ENCODE measurements at places on chromosomes 4 and X.

GRCh38 chrX:70034646-70035045 is 15.1 kb downstream of the AWAT2 start:
- no peak for DNase-seq
- H3K27ac ChIP-seq: no peak overlapping the region
- H3K36me3 ChIP-seq: no peaks in the 10 kb centered on the region
- peaks cover 27% of the 10 kb centered on the region for H3K27me3 ChIP-seq

GRCh38 chr4:73754934-73755333 is 14.6 kb downstream of the CXCL8 start:
- peaks cover 24% of the 10 kb centered on the region for H3K4me1 ChIP-seq
- H3K36me3 ChIP-seq: no peaks in the 10 kb centered on the region
- no peak overlapping the region for H3K4me3 ChIP-seq
- H3K27ac ChIP-seq: no peak overlapping the region

DNA sequence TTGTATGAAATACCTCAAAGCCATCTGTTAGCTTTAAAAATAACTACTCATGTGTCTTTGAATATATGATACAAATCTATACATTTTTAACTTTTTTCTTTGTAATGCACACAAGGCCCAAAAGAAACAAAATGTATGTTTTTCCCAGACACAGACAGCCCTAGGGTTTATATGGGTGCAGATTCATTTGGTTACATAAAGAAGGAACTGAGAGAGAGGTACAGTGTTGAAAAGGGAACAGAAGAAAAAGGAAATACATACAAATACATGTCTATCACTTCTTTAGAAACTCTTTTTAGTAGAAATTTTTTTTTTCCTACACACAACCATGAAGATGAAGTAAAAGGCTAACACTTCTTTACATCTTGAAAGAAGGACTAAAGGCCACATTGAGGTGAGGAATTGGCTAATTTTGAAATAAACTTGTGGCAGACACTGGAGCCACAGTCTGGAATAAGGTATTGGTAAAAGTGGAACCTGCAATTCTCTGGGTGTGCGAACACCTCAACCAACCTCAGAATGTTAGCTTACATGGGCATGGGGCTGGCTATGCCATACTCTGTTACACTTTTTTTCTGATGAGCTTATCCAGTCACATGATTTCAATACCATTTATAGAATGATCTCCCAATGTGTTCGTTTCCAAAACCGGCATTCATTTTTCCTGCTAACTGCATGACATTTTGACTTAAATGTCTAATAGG is 67.9 kb downstream of the FAM47C start:
- H3K27ac ChIP-seq: no peak overlapping the region
- H3K4me1 ChIP-seq: no peaks in the 10 kb centered on the region
- peaks cover 26% of the 10 kb centered on the region for H3K27me3 ChIP-seq
- no peak for DNase-seq
- H3K36me3 ChIP-seq: no peaks in the 10 kb centered on the region

GRCh38 chr4:152346526-152346925 is 189.4 kb downstream of the FBXW7 start:
- peaks cover 50% of the 10 kb centered on the region for H3K36me3 ChIP-seq
- H3K4me3 ChIP-seq: peak overlapping the region; percentile 35
- no peaks in the 10 kb centered on the region for H3K27me3 ChIP-seq
- no peak overlapping the region for H3K27ac ChIP-seq
- H3K4me1 ChIP-seq: peaks cover 15% of the 10 kb centered on the region

DNA sequence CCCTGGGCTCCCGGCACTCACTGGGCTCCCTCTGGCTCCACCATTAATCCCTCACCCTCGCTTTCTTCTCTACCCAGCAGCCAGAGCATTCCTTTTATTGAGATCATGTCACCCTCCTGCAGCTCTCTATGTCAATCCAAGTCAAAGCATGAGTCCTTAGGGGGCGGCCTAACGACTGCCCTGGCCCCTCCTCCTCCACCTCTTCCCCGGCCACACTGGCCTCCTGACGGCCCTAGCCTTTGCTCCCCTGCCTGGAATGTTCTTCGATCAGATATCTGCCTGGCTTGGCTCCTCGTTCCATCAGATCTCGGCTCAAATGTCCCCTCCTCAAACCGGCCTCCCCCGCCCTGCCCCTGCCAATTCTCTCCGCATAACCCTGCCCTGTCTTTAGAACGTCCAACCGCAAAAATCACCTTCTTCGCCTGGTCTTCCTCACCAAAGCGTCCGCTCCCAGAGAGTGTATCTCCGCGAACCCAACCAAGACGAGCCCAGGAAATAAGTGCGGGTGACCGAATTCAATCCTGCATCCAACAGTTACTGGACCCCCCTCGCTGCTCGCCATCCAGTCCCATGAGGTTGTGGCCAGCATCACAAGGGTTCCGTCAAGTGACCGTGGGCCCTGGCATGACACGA is 722 bp upstream of the PNCK start:
- H3K4me3 ChIP-seq: no peak overlapping the region
- no peak overlapping the region for H3K27ac ChIP-seq
- no peaks in the 10 kb centered on the region for H3K36me3 ChIP-seq
- H3K4me1 ChIP-seq: no peaks in the 10 kb centered on the region
- DNase-seq: no peak
- no peaks in the 10 kb centered on the region for H3K27me3 ChIP-seq

DNA sequence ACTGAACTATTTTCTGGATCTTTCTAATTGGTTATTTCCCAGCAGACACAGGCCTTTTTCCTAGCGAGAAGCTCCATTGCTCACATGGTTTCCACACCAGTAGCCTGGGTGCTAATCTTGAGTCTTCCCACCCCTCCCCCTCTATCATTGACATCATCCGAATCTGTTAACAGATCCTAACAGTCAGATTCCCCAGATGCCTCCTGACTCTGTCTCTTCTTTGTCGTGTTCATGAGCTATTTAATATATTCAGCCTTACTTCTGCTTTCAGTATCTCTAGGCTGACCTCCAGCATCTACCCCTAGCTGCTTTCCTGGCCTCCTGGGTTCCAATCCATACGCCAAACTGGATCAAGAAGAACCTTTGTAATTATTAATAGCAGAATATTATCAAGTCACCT is 85.0 kb downstream of the CLNK start:
- H3K27ac ChIP-seq: no peak overlapping the region
- H3K36me3 ChIP-seq: no peaks in the 10 kb centered on the region
- no peaks in the 10 kb centered on the region for H3K4me1 ChIP-seq
- no peaks in the 10 kb centered on the region for H3K27me3 ChIP-seq

DNA sequence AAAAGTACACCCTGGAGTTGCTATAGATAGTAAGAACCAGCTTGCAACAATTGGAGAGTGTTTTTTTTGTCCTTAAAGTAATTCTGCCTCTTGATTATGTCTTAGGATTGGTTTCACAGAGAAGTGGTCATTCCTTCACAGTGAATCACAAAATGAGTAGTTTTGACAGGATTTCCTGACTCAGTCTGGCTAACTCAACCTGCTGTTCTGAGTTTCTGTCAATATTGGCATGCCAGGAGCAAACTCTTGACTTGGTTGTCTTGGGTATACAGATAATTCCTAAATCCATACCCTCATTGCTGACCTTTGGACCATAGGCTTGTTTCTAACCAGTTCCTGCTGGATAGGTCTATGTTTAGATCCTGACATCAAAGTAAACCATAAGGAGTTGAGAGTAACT is 9.4 kb downstream of the FHIP1A start:
- H3K27ac ChIP-seq: peak overlapping the region; percentile 89
- H3K4me1 ChIP-seq: peaks cover 43% of the 10 kb centered on the region
- H3K27me3 ChIP-seq: no peaks in the 10 kb centered on the region
- peak; percentile 86 for DNase-seq

DNA sequence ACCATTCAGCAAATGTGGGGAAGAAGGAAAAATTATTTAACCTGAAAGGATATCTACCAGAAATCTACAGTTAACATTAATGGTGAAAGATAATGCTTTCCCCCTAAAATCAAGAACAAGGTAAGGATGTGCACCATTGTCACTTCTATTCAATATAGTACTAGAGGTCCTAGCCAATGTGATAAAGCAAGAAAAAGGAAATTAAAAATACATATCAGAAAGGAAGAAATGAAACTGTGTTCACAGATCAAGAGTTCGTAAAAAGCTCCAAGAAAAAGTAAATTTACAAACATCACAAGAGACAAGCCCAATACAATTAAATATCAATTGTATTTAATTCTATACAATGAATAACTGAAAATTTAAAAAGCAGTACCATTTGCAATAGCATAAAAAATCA is 57.6 kb downstream of the CNOT6L start:
- peaks cover 6% of the 10 kb centered on the region for H3K4me1 ChIP-seq
- peaks cover 31% of the 10 kb centered on the region for H3K36me3 ChIP-seq
- DNase-seq: no peak

DNA sequence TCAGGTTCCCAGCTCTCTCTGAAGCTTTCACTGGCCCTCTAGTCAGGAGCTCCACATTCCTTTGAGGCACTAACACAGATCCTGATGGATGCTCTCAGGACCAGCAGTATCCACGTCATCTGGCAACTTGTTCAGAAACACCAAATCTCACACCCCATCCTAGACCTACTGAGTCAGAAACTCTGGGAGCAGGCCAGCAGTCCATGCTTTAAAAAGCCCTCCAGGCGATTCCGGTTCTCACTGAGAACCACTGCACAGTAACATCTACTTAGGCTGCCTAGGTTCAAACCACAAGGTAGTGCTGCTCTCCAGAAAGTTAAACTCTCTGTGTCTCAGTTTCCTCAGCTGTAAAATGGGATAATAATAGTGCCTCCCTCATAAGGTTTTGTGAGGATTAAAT is 55.3 kb downstream of the CCDC158 start:
- H3K27me3 ChIP-seq: no peaks in the 10 kb centered on the region
- no peaks in the 10 kb centered on the region for H3K36me3 ChIP-seq
- H3K4me3 ChIP-seq: no peak overlapping the region
- peak; percentile 74 for DNase-seq
- H3K27ac ChIP-seq: no peak overlapping the region

GRCh38 chr4:53039741-53040458 is 177.8 kb downstream of the RASL11B start:
- no peaks in the 10 kb centered on the region for H3K27me3 ChIP-seq
- H3K36me3 ChIP-seq: no peaks in the 10 kb centered on the region
- no peak for DNase-seq
- H3K27ac ChIP-seq: no peak overlapping the region

DNA sequence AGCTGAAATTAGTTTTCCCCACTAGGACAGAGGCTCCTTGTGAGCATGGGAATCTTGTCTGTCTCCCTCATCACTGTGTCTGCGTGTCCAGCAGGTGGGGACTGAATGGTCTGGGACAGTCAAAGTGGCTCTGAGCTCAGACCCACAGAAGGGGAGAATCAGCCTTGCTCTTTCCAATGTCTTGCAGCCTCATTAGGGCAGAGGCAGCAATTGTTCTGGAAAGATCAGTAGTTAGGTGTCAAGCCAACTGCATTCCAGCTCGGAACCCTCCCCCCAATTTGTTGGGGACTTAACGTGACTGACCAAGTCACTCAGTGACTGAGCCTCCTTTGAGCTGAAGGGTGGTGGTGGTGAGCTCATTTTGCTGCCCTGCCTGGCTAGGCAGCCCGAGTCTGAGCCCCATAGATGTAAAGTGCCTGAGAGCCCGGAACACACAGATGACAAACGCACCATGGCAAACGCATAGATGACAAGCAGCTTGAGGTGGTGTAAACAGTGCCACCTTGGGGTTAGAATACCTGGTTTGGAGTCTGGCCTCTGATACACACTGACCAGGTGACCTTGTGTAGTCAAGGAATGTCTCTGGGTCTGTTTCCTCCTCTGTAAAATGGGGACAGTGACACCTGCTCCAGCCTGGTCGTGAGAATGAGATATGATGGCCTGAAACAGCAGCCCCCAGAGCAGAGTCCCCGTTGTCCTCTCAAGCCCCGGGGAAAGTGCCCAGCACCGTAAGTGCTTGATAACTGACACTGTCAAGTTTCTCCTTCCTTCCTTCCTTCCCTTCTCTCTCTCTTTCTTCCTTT is 2.7 kb upstream of the SORCS2 start:
- DNase-seq: no peak
- no peak overlapping the region for H3K4me3 ChIP-seq
- H3K27ac ChIP-seq: no peak overlapping the region

DNA sequence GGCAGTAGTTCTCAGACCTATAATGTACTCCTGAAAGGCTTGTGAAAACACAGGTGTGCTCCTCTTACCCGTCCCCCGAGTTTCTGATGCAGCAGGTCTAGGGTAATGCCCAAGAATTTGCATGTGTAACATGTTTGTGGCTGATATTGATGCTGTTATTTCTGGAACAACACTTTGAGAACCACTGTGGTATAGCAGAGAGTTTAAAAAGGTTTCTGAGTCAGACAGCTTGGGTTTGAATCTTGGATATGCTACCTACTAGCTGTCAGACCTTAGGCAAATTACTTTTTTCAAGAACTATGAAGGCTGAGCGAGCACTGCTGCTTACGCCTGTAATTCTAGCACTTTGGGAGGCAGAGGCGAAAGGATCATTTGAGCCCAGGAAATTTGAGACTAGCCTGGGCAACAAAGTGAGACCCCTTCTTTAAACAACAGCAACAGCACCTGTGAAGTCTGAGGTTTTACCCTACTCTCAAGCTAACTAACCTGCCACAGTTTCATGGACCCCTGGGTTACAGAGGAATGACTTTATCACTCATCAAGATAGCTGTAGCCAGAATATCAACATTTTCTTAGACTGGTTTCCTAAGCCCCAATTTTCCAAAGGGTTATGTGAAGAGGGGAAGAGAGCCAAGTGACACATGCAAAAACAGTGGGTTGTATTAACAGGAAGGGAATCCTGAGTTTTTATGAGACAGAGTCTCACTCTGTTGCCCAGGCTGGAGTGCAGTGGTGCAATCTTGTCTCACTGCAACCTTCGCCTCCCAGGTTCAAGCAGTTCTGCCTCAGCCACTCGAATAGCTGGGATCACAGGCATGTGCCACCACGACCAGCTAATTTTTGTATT is 5.1 kb downstream of the AFF1 start:
- peak overlapping the region; percentile 27 for H3K27ac ChIP-seq
- peak overlapping the region; percentile 31 for H3K4me3 ChIP-seq
- H3K27me3 ChIP-seq: no peaks in the 10 kb centered on the region

DNA sequence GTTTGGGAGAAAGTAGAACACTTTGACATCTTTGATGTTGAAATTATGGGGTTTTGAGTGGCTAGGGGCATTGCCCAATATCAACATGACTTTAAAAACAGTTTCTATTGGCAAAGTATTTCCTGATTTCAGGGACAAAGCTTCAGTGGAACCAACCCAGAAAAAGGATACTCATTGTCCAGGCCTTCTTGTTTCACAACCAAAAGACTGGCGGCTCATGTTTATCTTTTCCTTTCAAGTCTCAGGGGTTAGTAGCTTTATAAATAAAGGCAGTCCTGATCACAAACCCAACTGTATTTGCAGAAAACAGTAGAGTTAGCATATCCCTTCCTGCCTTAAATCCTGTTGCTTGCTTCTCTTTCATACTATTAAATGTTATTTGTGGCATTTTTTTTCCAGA is 119.1 kb downstream of the SLITRK2 start:
- no peak overlapping the region for H3K4me3 ChIP-seq
- no peak overlapping the region for H3K27ac ChIP-seq
- DNase-seq: no peak

DNA sequence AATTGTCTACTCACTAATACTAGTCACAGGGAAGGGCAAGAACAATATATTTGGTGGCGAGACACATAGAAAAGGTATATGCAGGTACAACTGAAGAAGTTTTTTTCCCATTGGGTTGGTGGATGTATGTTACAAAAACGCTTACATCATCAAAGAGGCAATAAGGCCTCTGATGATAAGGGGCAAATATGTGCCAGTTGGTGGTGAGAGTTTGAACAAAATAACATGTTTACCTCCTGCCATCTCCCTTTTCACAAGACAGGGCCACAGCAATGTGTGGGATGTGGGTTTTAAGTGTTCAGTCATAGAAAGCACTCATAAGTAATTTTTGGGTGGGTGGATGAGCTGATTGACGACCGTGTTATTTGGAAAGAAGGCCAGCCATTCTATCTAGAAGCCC is 41.7 kb downstream of the PAGE2 start:
- H3K27ac ChIP-seq: no peak overlapping the region
- no peak overlapping the region for H3K4me3 ChIP-seq
- H3K27me3 ChIP-seq: peaks cover 52% of the 10 kb centered on the region
- DNase-seq: no peak

Data from MCF 10A (cell line).